Activated CD8-positive, alpha-beta T cell treated with anti-CD3 and anti-CD28 coated beads, Interleukin-2, amount 10 ng/mL, durations not matched to agents 7 days and 5 days (primary cell): ENCODE measurements at places on chromosomes 11 and 22.
A peak's percentile ranks its signal among the peaks of the same experiment; 100 is the strongest.

DNA sequence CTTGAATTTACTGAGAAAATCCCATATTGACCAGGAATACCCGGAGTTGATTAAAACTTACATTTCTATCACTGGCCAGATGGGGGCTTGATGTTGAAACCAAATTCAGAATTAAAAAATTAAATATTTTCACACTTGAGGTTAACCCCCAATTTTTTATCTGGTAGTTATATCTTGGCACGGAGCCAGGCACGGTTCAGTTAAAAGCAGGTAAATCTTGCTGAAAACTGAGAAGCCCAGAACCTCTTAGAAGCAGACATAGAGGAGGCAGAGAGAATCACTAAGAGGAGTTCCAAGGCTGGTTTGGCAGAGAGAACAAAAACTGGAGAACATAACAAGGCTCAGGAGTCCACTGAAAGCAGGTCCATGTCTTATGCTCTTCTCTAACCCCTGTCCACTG is 77.7 kb downstream of the USP35 start:
- no peak for DNase-seq

- no peak for DNase-seq
Observed at GRCh38 chr22:29476116-29476515, 3.9 kb upstream of the NEFH start.

GRCh38 chr11:75267171-75267970 is 26.8 kb downstream of the TPBGL start:
- DNase-seq = no peak

GRCh38 chr11:32099516-32099915 is 8.6 kb downstream of the RCN1 start:
- no peak for DNase-seq

DNA sequence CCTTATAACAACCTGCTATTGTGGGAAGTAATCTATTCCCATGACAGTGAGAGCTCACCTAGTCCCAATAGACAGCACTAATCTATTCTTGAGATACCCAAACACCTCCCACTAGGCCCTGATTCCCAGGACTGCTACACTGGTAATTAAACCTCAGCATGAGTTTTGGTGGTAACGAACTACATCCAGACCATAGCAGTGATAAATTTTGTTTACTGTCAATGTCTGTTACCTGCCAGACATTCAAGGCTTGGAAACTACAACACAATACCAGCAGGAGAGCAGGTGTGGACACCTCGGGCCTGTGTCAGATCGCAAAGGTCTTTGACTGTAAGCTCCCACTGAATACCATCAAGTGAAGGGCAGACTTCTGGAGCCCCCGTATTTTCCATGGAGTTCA is 187.1 kb downstream of the ARHGAP42 start:
- no peak for DNase-seq

- no peak for DNase-seq
Observed at GRCh38 chr22:47049078-47049624, 286.7 kb downstream of the TBC1D22A start.

GRCh38 chr22:47772864-47773263 is 1010.4 kb downstream of the TBC1D22A start:
- DNase-seq = no peak

GRCh38 chr11:27349919-27350318 is 13.1 kb downstream of the CCDC34 start:
- no peak for DNase-seq

DNA sequence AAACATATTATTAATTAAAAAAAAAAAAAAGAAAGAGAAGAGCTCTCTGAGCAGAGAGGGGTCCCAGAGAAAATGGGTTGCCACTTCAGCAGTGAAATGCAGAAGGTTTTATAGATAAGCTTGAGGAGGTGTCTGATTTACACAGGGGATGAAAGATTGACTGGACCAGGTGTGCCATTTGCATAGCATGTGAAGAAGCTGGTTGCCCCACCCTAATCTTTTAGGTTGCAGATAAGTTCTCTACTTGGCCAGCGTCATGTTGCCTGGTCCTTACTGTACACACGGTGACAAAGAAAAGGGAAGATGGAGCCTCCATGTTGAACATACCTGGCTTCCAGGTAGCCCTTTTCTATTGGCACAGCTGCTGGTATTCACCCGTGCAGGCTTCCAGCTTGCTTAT is 41.4 kb downstream of the MS4A2 start:
- DNase-seq = no peak

- peak; percentile 85 for DNase-seq
Observed at GRCh38 chr22:26592421-26592891, 2.5 kb upstream of the TPST2 start.

GRCh38 chr11:1078191-1078601 is 3.5 kb downstream of the MUC2 start:
- no peak for DNase-seq

DNA sequence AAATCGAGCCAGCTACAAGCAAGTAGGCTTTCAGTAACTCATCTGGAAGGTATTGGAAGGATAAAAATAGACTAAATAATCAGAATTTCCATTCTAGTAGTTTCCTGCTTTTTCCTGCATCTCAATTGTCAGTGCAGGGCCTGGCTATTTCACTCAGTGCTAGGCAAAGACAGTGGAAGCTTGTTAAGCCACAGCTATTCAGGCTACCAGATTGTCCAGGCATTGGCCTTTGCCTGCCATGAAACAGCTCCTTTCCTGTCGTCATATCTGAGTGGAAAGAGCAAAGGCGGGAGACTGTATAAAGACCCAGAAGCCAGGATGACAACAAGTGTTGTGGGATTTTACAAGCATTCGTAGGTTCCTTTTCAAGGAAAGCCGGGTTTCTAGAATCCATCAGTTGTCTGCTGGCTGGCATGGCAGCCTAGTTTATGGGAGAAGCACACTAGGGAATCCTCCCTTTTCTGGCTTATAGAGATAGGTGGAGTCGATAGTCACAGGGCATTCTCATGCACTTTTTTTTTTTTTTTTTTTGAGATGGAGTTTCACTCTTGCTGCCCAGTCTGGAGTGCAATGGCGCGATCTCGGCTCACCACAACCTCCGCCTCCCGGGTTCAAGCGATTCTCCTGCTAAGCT is 2.0 kb upstream of the TNRC6B start:
- no peak for DNase-seq

GRCh38 chr11:76339221-76339620 is 41.7 kb downstream of the THAP12 start:
- no peak for DNase-seq

GRCh38 chr11:18449251-18449650 is 6.4 kb upstream of the LDHAL6A start:
- DNase-seq = no peak

DNA sequence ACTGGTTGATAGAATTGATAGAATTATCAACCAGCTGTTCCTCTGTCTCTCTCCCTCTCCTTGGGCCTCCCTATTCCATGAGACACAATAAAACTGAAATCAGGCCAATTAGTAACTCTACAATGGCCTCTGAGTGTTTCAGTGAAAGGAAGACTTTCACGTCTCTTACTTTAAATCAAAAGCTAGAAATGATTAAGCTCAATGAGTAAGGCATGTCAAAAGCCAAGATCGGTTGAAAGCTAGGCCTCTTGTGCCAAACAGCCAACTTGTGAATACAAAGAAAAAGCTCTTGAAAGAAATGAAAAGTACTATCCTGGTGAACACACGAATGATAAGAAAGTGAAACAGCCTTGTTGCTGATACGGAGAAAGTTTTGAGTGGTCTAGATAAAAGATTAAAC is 16.6 kb downstream of the PIH1D2 start:
- no peak for DNase-seq

DNA sequence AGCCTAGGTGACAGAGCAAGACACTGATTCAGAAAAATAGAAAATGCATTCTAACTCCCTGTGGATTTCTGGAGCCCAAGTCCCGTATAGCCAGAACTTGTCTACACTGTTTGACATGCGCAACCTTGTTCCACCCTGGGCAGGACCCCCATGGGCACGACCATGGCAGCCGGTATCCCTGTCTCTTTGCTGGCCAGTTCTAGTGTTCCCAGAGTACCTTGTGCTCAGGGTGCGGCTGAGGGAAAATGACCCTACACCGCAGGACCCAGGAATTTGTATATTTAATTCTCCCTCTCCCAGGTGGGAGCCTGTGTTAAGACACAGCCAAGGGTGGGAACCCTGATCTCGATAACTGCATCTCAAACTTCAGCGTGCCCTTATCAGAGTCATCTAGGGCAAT is 36.7 kb upstream of the RIC3 start:
- DNase-seq = no peak

DNA sequence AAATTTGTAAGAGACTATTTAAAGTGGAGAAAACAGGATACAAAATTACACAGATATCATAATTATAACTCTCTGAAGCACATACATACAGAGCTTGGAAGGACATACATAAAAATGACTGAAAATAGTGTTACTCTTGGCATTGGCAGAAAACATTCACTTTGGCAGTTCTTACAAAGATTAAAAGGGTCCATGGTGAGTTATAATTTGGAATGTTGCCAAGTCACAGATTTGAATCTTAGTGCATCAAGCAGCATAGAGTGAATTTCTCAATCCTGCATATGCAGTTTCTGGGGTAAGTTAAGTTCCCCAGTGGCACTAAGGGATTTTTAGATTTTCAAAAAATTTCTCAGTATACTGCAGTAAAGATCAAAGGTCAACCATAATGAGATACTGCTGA is 115.9 kb downstream of the CCDC81 start:
- DNase-seq = no peak

- peak; percentile 60 for DNase-seq
Observed at GRCh38 chr11:134261626-134262488, 8.5 kb downstream of the ACAD8 start.

GRCh38 chr11:17267576-17267975 is 9.0 kb upstream of the NUCB2 start:
- DNase-seq = peak; percentile 40

DNA sequence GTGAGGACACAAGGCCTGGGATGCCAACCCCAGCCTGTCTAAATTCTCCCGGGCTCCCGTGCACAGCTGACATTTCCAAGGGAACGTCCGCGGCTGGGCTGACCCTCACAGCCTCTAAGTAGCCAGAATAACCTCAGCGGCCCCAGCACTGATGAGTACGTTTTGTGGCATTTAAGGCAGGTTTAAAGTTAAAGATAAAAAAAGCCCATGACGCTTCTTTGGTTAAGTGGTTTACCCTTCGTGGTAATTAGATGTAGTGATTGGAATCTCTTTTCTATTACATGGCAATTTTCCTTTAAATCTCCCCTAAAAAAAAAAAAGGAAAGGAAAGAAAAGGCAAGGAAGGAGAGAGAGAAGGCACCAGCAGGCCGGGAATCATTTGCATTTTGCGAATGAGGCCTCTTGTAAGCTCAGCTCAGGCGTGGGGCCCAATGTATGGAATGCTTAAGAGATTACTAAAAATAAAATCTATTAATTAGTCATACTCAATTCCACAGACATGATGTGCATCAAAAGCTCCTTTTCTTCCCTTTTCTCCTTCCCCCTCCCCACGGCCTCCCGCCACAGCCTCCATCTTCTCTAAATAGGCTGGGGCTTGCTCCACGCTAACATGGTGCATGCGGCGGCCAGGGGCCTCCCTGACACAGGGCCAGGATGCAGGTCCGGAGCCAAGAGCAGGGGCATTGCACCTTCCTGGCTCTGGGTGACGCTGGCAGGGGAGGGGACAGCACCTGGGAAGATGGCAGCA is 44.1 kb downstream of the MACROD1 start:
- no peak for DNase-seq

GRCh38 chr11:95398437-95399112 is 167.6 kb upstream of the SESN3 start:
- no peak for DNase-seq

DNA sequence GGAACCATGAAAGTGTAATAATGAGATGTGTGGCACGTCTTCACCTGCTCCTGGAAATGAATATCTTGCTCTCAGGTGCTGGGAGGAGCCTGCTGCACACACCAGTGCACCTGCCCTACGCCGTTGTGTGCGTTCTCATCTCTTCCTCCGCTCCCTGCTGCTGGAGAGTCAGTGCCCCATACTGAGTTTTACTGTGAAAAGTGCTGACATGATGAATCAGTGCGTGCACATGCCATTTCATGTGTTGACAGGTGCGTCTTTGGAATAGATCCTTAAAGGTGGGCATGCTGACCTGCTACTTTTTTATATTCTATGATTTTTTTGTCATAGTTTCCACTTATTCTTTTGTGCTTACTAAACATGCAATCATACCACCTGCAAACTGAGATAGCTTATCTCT is 1015.8 kb downstream of the BRD1 start:
- no peak for DNase-seq

DNA sequence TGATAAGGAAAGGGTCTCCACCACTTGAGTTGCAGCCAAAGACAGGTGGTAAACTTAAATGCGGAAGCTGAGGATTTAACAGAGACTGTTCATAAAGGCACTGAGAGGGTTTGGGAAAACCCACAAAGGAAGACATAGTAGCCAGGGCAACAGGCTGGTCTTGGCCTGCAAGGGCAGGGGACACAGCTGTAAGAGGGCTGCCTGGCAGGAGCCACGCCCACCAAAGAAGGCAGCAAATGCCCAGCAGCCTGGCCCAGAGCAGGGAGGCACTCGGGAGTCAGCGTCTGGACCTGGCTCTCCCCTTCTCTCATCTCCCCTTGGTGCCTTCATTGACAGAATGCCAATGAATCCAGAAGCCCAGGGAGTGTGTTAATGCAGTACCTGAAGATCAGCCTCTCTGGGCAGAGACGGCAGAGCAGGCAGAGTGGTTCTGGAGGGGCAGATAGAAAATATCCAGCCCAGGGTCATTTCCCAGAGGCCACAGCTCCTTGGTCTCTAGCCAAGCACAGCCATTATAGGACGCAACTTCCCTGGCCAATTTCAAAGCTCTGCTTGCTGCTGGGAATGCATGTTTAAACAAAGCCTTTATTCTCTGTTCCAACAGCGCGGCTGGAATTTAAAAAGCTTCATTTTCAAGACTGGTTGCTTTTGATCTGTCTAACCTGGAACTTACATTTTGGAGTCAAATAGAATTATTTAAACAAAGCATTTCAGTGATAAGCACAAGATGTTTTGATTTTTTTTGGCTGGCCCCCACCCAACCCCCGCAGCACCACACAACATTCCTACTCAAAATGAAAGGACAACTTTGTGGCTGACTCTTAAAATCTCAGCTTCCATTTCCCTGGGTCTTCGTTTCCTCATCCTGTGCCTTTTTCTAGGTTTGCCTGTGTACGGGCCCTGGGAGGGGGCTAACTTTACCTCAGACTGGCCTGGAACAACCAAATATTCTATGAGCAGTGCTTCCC is 125.6 kb upstream of the LMO1 start:
- DNase-seq = no peak

DNA sequence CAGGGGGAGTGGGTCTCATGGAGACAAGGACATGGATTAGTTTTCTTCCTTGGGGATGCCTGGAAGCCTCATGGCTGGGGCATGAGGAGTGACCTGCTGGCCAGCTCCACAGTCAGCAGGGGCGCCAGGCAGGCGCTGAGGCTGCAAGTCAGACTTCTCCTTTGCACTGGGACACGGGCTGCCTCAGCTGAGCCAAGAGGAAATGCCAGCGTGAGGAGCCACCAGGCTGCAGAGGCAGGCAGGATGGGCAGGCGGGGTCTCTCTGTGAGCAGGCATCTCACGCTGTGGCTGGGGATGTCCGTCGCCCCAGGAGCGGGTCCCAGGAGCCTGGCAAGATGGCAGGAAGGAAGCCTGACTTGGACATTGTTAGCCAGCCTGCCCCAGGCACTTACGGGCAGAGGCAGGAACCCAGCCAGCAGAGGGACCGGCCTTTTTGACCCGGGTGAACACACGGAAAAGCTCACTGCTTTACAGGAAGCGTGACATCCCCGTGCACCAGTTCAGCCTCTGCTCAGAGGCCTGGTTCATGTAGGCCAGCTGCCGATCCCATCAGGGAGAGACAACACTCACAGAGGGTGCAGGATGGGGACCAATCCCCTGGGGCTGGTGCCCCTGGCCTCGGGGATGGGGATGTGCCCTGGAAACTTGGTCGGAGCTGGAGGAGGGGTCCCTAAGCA is 10.2 kb downstream of the GNB1L start:
- DNase-seq = peak; percentile 46

GRCh38 chr11:128172046-128172878 is 415.1 kb downstream of the ETS1 start:
- DNase-seq = peak; percentile 91
